ENCODE measurements at places on chromosomes 5 and 9. TPM values are rescaled to one million over a fixed set of nuclear protein-coding genes. Genes with fewer than 3 reads are reported as not detected.

Gene ENTPD8
- total RNA-seq, result 0.08 TPM

Gene ZDHHC11B
- 1.6 TPM for total RNA-seq

Gene PROP1
- not detected for total RNA-seq

Gene SOHLH1
- total RNA-seq, result not detected

Gene ST8SIA4
- total RNA-seq, result 0.58 TPM

Gene TMOD1
- total RNA-seq, result 2.4 TPM

Gene CCNI2
- total RNA-seq, result not detected

Gene PIGO
- 48.3 TPM for total RNA-seq

Gene SAP30L
- 33.4 TPM for total RNA-seq

Gene TTC23L
- not detected for total RNA-seq

Gene IL5
- not detected for total RNA-seq

Gene ADCY2
- not detected for total RNA-seq

Gene PCDHB5
- total RNA-seq, result 1.4 TPM

Gene EPB41L4A
- total RNA-seq, result 2.8 TPM

Gene TAF11L11
- total RNA-seq, result 0.21 TPM

Gene RIOK2
- 27.3 TPM for total RNA-seq

Gene STPG3
- not detected for total RNA-seq

Gene MARCOL
- total RNA-seq, result not detected

Gene GPRIN1
- 9.5 TPM for total RNA-seq

Gene P4HA2
- total RNA-seq, result 50.6 TPM

Gene SLC6A7
- not detected for total RNA-seq

Gene IFNK
- total RNA-seq, result not detected

Gene CLIC3
- total RNA-seq, result 5.1 TPM

Gene LIFR
- total RNA-seq, result 4.3 TPM

Gene NR6A1
- 1.7 TPM for total RNA-seq

Gene ARHGEF37
- total RNA-seq, result 1.3 TPM

Gene TAF11L10
- total RNA-seq, result not detected

Gene SLC24A2
- not detected for total RNA-seq

Gene KLF4
- total RNA-seq, result 25.3 TPM

Gene ADAMTS16
- 1.8 TPM for total RNA-seq

Gene CHD1
- total RNA-seq, result 27.6 TPM

Gene SELENOP
- 0.49 TPM for total RNA-seq

Gene PRUNE2
- total RNA-seq, result 0.06 TPM

Gene SCGB3A2
- total RNA-seq, result not detected

Gene KCNT1
- 0.01 TPM for total RNA-seq

Gene FCN2
- total RNA-seq, result not detected

Gene NR5A1
- total RNA-seq, result 0.09 TPM

Gene BTNL8
- not detected for total RNA-seq

Gene PCDHAC1
- 3.0 TPM for total RNA-seq

Gene S1PR3
- 43.2 TPM for total RNA-seq

Measured in A549 treated with GW870086 at 1 μM for 4 hours (cell line).